ENCODE measurements at places on chromosomes 3 and 15.

DNA sequence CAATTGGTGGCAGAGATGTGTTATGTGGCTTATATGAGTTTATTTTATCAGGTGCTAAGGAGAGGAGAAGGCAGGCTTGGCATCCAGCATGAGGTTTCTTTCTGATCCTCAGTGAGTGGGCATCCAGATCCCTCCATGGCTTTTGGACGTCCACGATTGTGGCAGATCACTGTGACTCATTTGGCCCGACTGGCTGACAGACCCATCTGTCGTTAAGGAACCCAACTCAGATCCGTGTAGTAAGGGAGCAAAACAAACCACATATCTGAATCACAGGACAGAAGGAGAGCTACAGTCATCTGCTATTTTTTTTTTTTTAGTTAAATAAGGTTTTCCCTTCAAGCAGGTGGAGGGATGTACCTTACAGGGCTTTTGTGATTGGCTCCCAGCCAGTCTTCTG is 197.0 kb upstream of the KCNH8 start:
- DNase-seq: no peak

DNA sequence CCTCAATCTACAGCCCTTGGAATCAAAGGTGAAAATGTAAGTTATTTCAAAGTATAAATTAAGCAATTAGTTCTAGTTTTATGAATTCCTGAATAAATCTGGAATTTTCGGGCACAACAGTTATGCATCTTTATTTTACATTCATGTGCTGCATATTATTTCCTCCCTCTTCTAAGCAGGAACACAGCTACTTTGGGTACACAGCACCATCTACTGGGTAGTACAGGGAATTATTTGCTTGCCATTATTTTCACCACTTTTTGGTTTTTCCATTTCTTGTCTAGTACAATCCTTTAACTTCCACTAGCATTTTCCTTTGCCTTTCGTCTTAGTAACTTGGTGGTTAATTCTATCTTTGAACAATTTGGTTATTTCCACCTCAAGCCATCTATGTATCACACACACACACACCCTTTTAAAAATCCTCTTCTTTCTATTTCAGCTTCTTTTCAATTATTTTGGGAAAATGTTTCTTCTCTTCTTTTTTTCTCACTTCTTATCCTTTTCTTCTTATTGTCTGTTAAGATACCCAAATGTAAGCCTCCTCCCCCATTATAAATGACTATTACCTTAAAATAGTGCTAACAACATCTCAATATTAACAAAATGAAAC is 451.0 kb downstream of the MFSD1 start:
- DNase-seq: no peak

- DNase-seq: no peak
Observed at GRCh38 chr3:53139906-53140846, 9.9 kb upstream of the RFT1 start.

DNA sequence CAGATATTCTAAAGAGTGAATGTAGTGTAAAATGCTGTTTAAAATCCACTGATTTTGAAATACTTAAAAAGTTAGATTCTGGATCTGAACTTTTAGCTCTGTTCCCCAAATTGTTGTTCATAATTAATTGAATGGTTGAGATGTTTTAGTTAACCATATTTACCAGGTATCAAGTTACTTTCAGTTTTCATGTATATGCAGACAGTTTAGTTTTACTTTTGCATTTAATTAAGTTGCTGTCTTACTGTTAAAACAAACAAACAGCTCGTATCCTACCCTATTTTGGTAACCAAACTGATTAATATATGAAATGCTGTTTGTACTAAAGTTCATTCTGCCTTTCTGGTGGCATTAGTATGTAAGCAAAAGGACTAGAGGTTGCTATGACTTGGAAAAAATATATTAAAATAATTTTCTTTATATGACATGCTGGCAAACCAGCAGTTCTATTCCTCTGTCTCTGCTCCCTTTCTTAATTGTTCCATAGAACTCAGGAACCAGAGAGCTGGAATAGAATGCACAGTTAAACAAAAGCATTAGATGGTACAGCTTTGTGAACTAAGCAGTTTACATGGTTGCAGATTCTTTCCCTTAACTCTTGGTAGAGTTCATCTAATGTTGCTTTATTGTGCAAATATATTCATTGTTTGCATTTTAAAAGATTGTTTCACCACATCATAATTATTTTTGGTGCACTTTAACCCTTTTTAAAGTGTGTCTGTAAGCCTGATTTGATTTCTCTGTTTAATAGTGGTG is 39.5 kb upstream of the SCAANT1 start:
- DNase-seq: no peak

- no peak for DNase-seq
Observed at GRCh38 chr3:18372786-18373405, 52.2 kb downstream of the SATB1 start.

DNA sequence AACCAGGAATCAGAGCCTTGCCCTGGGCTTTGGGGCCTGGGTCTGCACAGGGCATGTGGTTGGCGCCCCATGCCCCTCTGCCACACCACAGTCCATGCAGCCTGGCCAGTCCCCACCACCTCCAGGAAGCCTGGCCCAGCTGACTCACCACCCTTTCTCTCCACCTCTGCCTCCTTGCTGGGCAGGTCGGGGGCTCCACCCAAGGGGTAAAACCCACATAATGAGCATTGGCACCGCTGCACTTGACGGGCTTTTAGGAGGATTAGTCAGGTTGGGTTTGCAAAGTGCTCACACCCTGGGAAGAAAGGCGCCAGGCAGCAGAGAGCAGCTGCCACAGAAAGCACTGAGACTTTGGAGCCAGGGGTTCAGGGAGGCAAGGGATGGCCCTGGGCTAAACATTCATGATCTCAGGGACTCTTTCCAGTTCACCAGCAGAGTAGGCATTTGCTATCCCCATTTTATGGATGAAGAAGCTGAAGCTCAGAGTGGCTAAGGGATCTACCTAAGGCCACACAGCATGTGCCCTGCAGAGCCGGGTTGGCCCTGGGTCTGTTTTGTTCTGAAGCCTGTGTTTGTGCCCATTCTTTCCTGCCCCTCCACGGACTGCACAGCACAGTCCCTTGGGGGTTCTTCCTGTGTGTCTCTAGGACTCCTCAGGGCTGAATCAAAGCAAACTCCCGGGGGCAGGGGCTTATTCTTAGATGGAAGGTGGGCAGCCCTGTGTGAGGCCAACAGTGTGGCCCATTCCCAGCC is 113.4 kb downstream of the ETFA start:
- DNase-seq: no peak

GRCh38 chr3:81198756-81199155 is 562.7 kb downstream of the GBE1 start:
- no peak for DNase-seq

GRCh38 chr3:65871305-65872141 is 167.2 kb downstream of the MAGI1 start:
- DNase-seq: no peak

DNA sequence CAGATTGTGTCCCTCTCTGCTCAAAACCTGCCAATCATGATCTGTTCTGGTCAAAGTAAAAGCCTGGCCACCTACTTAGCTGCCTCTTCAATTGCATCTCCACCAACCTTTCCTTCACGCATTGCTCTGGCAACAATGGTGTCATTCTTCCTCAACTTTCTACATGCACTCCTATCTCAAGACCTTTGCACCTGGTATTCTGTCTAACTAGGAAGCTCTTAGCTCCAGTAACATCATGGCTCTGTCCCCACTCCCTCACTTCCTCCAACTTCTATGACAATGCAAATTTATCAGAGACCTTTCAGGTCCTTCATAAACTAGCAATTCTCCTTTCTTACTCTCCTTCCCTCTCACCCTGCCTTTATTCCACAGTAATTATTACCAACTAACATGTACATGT is 267.4 kb upstream of the ARL6 start:
- no peak for DNase-seq

DNA sequence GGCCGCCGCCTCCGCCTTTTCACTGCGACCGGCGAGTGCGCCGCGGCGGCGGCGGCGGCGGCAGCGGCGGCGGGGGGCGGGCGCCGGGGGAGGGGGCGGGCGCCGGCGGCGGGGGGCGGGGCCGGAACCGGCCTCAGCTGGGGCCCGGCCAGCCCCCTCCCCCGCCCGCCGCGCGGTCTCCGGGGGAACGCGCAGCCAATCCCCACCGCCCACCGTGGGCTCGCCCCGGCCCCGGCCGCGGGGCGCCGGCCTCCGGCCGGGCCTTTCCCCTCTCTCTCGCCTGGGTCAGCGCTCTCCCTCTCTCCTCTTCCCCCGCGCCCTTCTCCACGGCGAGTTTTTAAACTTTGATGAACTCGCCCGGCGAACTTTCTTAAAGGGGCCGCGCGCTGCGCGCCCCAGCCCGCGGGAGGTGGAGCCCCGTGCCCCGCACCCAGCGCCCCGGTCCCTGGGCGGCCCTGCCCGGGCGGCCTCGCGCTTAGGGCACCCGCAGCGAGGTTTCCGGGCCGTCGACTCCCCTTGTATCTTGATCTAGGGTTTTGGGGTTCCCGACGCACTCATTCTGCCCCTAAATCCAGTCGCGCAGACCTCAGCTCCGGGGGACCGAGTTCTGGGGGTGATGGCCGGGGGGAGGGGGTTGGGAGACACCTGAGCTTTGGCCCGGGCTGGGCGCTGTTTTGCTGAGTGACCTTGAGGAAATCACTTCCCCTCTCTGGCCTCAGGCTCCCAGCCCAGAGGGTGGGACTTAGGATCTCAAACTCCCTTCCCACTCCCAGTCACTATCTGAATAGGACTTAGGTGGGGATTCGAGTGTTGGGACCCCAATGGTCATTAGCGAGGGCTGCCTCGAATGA is at the start of gene RBPMS2:
Gene RBPMS2, minus strand, starts transcription at position 39 of the 851 bp plus-strand sequence. CDS start 270 bp downstream, outside the sequence.
- DNase-seq: no peak

GRCh38 chr3:53170325-53171063 is 9.5 kb downstream of the PRKCD start:
- no peak for DNase-seq

DNA sequence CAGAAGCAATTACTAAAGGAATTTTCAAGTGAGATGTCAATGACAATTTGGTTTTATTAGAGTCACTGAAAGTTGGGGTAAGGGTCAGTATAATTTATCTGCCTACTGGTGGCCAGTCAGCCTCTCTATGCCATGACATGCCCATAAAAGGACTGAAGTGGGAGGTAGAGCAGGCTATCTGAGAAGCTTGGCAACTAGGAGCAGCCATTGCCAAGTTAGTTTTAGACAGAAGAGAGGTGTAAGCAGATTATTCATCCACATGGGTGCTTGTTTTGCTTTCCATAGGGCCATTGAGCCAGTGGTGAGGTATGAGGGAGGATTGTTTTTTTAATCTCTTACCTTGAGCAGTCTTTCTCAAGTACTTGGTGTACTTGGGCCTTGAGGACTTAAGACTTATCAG is 8.1 kb upstream of the RBP1 start:
- no peak for DNase-seq

DNA sequence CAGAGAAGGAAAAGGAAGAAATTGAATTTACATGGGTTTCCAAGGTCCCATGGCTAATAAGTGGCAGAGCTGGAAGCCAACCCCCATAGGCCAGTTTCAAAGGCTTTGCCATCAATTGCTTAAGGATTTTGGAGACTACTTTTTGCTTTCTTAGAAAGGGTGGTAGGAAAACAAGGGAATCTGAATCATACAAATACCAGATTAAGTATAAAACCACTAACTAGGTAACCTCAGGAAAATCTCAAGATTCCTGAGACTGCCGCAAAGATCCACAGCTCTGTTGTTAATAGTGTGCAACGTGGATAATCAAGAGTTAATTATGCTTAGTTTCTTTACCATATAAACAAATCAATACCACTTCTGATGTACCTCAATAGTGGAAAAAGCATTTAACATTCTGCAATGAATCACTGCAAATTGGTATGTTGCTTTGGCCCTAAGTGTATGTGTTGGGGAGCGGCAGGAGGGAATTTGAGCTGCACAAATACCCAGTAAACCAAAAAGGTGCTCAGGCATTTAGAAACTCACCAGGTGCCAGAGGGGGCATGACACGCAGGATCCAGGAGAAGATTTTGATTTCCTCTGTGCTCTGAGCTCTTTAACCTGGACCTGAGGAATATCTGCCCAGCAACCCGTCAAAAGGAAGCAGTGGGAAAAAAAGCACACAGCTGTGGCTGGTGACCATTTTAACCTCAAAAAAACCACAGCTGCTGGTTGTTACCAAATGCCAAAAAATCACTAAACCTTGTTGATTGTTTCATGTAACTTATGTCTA is 22.0 kb downstream of the AADAC start:
- DNase-seq: no peak

DNA sequence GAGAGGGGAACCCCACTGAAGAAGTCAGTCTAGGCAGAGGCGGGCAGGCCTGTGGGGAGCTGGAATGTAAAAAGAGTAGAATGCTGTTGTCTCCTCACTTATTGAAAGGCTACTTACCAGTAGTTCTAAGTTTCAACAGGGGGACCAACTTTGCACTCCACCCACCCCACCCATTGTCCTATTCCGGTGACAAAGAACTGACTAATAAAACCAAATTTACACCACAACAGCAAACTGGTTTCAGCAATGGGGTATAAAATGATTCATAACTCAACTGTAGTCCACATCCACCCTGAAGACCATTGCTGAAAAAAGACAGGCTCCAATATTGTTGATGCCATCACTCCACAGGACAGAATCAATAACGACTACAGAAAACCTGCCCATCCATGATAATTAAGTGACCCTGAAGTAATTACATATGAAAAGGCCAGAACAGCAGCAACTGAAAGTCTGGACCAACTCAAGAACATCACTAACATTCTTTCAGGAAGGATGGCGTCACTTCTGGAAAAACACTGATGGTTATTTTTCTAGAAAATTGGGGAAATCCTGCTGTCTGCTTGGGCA is 80.2 kb downstream of the ABI3BP start:
- DNase-seq: no peak

DNA sequence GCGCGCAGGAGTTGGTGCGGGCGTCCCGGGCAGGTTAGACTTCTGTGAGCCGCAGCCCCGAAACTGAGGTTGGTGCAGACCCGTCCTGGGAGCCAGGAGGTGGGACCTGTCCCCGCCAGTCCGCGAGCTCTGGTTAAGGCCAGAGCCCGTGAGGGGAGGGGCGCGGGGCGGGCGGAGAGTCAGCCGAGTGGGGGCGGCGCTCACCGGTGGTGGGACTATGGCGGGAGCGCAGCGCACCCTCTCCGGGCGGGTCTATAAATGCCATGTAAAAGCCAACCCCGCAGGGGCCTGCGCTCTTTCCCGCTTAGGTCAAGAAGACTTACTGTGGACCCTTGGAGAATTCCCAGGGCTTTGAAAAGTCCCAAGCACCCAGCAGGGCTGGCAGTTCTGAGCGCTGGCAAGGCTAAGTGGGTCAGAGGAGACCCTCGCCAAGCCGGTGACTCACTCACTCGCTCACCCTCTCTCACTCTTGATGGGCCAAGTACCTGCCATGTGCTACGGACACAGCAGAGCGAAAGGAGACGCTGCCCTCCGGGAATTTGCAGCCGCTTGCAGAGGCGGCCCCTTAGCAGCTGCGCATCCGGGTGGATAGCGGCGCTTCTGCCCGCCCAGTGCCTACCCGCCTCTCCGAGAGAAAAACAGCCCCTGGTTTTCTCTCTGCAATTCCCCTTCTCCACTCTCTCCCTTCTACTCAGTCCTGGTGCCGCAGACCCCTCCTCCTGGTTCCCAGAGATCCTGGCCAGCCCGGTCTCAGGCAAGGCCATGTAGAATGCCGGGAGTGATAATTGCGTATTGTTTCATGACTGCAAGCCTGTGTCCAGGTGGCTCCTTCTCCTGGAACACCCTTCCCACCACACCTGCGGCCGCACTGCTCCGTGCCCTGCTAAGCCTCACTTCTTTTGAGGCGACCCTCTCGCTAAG is at the start of gene ALDH1L1:
Gene ALDH1L1, minus strand, starts transcription at position 110 of the 921 bp plus-strand sequence. CDS start 19,607 bp downstream, outside the sequence.
- no peak for DNase-seq
